ENCODE measurements at places on chromosomes 13 and 19.

DNA sequence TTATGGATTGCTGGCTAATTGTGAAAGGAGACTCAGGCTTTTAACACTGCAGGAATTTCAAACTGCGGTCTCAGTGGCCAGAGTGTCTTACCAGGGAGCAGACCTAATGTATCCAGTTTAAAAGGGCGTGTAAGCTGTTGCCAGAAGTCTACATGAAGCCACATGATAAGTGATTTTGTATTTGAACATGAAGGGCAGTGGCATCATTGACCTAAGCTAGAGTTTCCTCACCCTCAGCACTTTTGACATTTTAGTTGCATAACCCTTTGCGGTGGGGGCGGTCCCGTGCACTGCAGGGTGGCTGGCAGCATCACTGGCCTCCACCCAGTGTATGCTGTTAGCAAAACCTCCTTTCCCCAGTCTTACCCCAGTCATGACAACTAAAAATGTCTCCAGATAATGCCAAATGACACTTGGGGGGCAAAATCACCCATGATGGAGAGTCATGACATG lies 23.7 kb upstream of the GPR18 start:
- peak; percentile 69 for DNase-seq

- DNase-seq: no peak
Observed at GRCh38 chr13:61592489-61592888, 176.8 kb upstream of the PCDH20 start.

DNA sequence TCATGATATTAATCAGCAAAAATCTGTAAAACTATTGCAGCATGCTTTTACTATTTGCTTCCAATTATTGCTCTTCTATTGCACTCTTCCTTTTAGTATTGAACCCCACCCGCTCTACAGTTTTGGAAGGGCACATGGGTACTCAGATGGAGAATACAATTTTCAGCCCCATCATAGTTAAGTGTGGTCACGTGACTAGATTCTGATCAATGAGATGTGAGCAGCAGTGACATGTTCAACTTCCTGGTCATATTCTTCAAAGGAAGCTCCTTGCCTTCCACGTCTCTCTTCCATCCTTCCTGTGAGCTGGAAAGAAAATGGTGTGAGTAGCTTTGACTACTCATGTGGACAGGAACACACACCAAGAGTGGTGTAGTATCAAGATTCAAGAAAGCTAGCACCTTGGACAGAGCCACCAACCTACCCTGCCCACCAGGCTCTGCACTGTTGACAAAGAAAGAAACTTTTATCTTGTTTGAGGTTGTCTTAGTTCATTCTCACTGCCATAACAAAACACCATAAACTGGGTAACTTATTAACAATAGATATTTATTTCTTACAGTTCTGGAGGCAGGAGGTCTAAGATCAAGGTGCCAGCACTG lies 3.8 kb upstream of the FGF14 start:
- no peak for DNase-seq

DNA sequence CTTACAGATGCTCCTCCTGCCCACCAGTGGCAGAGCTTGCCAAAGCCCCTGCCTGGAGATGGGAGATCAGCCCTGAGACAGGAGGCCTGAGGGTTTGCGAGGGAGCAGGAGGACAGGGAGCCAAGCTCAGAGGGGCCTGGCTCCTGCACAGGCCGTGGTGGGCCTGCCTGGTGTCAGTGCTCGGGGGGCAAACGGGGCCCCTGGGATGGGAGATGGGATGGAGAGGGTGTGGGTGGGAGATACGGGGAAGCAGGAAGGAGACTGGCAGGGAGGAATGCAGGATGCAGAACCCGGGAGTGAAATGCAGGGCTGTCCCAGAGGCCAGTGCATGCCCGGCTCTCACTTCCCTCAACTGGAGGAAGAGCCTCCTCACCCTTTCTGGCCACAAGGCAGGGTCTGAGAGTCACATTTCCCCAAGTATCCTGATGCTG lies 19.9 kb downstream of the ELAVL1 start:
- DNase-seq: no peak

- no peak for DNase-seq
Observed at GRCh38 chr13:47109028-47109427, 212.2 kb upstream of the HTR2A start.

- DNase-seq: no peak
Observed at GRCh38 chr13:36918246-36919131, 1.5 kb downstream of the SMAD9 start.

DNA sequence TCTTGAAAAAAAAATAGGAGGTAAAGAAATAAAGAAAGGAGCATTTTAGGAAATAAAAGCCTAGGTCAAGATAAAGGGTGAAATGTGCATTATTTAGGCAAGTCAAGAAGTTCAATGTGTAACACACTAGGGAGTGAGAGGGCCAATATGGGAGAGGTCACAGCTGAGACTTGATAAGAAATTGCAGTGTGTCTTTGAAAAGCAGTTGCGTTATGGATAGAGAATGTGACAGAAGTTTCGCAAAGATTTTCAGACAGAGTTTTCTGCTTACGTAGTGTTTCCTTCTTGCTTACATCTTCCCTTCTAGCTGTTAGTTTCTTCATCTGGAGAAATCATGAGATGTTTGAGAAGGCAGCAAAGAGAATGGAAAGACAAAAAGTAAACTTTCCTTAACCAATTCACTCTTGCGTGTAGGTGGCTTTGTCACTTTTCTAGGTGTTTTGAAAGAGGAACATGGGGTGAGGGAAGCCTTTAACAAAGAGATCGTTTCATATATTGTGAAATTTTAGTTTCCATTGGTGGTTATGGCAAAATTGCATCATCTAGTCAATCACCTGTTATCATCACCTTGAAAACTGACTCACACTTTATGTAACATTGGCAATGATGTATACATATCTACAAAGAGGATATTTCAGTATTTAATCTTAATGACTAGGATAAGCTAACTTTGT lies 975.5 kb downstream of the OLFM4 start:
- DNase-seq: no peak

- no peak for DNase-seq
Observed at GRCh38 chr13:54852831-54853230, 1824.2 kb downstream of the OLFM4 start.

DNA sequence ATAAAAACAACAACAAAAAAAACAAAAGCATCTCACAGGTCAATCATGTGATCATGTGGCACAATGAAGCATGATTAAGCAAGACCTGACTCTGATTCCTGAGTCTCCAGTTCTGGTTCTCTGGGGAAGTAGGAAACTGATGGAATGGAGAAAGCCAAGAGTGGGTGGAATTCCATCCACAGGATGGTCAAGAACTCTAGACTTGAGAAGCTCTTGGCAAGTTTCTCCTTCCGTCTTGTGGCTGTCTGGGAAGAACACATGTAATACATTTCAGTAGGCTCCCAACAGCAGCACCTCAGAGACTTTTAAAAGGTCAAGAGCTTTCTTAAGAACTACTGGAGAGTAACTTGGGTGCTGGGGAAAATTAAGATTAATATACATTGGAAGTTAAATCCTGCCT lies 78.6 kb upstream of the TSHZ3 start:
- no peak for DNase-seq

DNA sequence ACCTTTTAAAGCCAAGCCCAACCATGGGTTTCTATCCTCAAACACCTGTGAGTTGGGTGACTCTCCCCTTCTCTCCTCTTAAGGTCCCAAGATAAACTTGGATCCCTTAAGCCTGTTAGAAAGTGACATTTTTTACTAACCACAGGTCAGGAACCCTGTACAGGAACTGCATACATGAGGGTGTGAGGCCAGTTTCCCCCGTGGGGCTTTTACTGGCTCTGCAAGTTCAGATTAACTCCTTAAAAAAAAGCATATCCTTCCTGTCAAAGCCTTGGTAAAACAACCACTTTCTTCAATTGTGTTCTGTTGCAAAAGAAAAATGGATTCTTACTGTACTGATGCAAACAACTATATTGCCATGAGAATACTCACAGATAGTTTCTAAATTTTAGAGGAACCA lies 2638.7 kb upstream of the PCDH20 start:
- DNase-seq: no peak

DNA sequence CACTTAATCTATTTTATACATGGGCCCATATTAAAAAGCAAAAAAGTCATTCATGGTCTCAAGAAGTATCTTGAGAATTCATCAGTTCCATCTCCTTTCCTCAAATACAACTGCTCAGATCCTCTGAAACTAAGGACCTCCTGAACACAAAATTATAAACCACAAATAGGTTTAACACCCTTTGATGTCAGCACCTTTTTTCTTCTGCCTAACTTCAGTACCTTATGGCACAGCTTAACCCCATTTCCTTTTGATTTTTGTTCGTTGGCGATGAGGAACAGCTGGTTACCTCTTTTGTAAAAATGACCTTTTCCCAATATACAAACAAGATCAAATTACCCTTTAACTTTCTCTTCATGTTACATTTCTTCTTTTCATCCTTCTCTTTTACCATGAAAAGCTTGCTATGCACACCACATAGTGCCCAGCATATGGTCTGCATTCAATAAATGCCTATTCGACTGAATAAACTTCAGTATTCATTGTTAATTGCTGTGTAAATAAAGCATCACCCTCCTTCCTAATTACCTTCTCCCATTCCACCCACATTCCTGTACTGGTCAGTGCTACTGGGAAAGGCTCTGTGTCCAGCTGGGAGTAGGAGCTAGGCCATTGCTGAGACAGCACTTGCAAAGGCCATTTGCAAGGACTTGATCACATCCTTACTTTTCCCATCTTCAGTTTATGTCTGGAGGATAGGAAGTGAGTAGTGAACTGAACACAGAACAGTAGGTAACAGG lies 317.9 kb downstream of the SHISA2 start:
- DNase-seq: no peak

DNA sequence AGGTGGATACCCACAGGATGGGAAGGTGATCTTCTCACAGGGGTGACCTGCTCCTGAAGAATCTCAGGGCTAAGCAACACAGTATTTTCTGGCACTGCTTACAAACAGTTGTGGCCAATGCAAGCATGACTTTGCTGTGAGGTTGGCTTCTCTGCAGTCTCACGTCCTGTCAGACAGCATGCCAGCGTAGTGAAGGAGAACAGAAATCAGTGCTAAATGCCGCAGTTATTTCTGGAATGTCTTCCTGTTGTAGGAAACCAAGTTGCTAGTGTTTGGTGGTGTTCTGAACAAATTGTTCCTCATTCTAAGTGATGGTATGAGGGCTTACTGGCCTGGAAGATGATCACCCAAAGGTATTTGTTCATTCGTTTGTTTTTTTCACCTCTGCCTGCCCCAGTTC lies 320.1 kb downstream of the MTUS2 start:
- no peak for DNase-seq

- DNase-seq: no peak
Observed at GRCh38 chr13:97212004-97212403, 10.1 kb upstream of the MBNL2 start.

DNA sequence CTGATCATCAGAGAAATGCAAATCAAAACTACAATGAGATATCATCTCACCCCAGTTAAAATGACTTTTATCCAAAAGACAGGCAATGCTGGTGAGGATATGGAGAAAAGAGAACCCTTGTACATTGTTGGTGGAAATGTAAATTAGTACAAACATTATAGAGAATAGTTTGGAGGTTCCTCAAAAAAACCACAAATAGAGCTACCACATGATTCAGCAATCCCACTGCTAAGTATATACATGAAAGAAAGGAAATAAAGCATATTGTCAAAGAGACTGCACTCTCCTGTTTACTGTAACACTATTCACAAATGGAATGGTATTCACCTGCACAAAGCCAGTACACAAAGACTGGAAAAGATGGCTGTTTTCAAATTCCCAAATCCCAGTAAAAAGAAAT lies 1233.7 kb downstream of the PCDH17 start:
- DNase-seq: no peak

DNA sequence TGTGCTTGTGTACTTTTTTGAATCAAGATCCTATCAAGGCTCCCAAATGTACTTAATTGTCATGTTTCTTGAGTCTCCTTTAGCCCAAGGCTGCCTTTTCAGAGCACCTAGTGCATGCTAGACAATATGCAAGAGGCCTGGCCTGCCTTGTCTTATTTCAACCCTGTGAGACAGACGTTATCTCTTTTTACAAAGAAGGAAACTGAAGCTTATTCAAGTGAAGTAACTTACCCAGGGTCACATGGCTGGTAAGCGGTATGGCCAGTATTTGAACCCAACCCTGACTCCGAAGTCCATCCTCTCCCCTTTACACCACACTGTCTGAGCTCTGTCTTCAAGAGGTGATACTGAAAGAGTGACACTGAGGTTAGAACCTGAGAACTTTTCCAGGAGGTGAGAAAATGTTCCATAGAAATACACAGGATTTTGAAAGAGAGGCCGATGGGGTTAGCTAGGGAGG lies 505.1 kb downstream of the FOXO1 start:
- DNase-seq: no peak

- no peak for DNase-seq
Observed at GRCh38 chr19:57239982-57240310, 486 bp upstream of the ZNF805 start.

DNA sequence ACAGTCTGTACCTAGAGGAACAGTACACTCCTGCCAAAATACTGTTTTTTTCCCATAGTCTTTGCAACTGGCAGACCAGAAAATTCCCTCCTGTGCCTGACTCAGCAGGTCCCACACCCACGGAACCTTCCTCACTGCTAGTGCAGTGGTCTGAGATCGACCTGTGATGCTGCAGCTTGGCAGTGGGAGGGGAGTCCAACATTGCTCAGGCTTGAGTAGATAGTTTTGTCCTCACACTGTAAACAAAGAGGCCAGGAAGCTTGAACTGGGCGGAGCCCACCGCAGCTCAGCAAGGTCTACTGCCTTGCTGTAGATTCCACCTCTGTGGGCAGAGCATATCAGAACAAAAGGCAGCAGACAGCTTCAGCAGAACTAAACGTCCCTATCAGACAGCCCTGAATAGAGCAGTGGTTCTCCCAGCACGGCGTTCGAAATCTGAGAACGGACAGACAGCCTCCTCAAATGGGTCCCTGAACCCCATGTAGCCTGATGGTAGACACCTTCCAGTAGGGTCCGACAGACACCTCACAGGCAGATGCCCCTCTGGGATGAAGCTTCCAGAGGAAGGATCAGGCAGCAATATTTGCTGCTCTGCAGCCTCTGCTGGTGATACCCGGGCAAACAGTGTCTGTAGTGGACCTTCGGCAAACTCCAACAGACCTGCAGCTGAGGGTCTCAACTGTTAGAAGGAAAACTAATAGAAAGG lies 92.7 kb downstream of the SUCLA2 start:
- DNase-seq: no peak

- DNase-seq: no peak
Observed at GRCh38 chr19:17888260-17888659, 16.5 kb downstream of the SLC5A5 start.

GRCh38 chr13:27476943-27477703 lies 26.8 kb upstream of the MTIF3 start:
- no peak for DNase-seq

- DNase-seq: no peak
Observed at GRCh38 chr19:10568062-10568825, 535 bp downstream of the CDKN2D start.
